ENCODE measurements at places on chromosomes 1 and 21.

DNA sequence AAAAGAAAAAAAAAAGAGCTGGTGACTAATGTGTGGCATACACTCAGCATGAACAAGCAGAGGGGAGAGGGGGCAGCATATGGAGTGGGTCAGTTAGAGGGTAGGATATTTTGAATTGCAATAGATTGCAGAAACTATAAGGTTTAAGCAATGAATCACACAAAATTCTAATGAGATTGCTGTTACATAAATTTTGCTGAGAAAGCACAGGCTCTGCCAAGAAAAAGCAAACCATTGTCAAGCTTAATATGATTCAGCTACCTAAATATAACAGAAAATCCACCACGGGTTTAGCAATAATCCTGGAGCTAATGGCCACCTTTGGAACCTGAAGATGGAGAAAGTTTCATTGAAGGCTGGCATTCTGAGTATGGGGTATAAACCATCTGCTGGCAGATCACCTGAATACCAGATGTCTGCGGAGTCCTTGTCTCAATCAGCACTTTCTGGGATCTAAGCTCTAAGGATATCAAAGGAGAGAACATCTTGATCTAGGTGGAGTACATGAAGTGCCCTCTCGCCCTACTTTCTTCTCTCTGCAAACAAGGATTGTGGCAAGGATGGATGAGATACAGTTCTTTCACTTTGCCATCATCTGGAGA is 30.3 kb upstream of the ANGPTL7 start:
- no peak for DNase-seq

GRCh38 chr1:29311352-29312030 is 75.2 kb downstream of the PTPRU start:
- no peak for DNase-seq

GRCh38 chr1:31712630-31713029 is 8.8 kb upstream of the COL16A1 start:
- DNase-seq = no peak

GRCh38 chr1:38329644-38330043 is 283.1 kb upstream of the POU3F1 start:
- DNase-seq = no peak

GRCh38 chr1:193794239-193794638 is 607.8 kb upstream of the B3GALT2 start:
- no peak for DNase-seq

DNA sequence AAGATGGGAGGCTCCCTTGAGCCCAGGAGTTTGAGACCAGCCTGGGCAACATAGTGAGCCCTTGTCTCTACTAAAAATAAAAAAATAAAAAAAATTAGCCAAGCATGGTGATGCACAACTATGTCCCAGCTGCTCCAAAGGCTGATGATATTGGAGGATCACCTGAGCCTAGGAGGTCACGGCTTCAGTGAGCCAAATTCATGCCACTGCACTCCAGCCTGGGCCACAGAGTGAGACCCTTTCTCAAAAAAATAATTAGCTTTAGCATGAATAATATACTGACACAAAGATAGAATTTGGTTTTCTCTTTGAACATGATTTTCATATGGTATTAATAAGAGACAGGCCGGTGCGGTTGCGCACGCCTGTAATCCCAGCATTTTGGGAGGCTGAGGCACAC is 88.8 kb downstream of the DESI2 start:
- DNase-seq = no peak
